Stimulated activated CD4-positive, alpha-beta T cell treated with anti-CD3 and anti-CD28 coated beads, Interleukin-4, amount 100 ng/mL, for 1 hour (primary cell): ENCODE measurements at places on chromosomes 4 and X.

GRCh38 chr4:102193145-102193544 lies 152.1 kb downstream of the SLC39A8 start:
- no peak for DNase-seq

DNA sequence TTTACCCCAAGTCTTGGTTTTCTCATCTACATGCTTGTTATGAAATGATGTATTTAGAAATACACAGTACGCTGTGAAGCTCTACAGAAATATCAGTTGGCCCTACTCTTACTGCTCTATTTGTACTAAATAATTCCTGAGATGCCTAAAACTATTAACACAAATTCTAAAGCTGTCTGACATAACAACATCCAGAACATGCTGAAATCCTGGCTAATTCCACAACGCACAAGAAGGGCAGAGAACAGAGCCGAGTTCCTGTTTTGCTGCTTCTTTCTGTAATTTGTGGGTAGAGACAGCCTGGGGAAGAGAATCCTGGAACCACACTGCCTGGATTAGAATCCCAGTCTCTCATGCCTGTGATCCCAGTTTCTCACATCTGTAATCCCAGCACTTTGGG lies 59.0 kb downstream of the ZNF827 start:
- DNase-seq: no peak

- no peak for DNase-seq
Observed at GRCh38 chr4:88439161-88439760, 17.7 kb upstream of the HERC5 start.

- DNase-seq: no peak
Observed at GRCh38 chr4:98822144-98822543, 106.8 kb downstream of the EIF4E start.

GRCh38 chrX:134396174-134396573 lies 63.8 kb upstream of the HPRT1 start:
- no peak for DNase-seq

DNA sequence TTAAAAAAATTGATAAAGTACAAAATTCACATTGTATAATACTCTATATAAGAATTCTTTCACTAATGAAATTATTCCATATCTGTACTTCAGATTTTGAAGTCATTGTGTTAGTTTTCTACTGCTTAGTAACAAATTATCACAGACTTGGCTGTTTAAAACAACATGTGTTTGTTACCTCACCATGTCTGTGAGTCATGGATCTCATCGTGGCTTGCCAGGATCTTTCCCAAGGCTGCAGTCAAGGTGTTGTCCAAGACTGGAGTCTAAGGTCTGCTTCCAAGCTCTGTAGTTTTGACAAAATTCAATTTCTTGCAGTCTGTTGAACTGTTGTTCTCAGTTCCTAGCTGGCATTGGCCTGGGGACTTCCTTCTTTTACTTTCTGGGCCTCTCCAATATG lies 1286.9 kb downstream of the ADGRL3 start:
- DNase-seq: no peak

- no peak for DNase-seq
Observed at GRCh38 chrX:124240422-124240821, 92.0 kb upstream of the TEX13D start.

DNA sequence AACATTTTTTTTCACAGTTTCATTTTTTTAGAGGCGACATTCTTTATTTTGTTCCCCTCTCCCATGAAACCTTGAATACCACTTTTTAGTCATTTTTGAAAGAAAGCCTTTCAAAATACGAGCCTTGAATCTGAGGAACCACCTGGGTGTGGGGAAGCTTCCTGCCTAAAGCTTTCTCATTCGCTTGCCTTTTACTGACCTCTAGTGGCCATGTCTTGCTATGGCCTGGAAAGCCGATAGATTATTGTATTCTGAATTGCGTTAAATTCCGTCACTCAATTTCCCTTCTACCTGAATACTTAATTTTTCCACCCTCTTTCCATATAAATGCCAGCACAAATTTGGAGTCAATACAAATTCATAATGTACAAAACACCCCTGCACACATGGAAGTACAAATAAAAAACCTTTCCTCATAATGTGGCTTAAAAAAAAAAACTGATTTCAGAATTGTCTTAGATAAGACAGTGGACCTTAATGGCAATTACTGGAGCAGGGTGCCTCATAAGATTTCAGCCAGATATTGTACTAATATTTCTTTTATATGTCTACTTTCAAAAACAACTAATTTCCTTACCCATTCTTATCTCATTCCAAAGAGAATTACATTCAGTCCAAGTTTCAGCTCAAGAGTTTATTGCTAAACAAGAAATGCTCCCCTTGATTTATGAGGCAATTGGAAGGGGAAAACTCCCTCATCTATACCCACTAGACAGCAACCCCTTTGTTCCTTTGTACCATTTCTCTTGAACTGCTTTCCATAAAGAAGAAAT lies 217.9 kb downstream of the CENPC start:
- DNase-seq: peak; percentile 27

DNA sequence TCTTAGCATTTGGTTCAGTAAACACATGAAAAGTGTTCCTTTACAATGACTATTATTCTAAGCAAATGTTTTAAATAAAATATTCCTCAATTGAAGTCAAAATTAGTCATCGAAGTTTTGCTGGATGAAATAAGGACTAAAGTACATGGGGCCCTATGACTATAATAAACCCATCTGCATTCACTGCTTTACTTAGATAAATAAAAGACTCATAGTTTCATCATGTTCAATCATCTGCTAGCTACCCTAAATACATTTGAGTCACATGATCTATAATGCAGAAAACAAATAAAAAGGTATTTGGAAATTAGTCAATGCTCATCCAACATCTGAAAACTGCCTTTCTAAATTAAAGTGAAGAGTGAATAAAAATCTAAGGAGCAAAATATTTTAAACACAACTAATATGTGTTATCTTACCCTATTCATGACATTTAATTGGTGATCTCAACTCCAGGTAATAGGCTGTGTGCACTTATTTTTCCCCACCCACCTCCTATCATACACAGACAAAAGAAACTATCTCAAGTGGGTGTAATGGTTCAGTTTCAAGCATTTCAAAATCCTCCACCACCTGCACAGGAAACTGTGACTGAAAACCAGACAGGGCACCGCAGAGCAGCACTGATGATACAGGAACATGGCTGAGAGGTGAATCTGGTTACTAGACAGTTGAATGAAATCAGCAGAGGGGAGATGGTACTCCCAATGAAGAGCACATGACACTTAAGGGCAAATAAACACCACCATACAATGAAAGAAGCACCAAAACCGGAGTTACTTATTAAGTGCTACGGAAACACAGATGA lies 78.6 kb downstream of the CAMK2D start:
- peak; percentile 65 for DNase-seq

DNA sequence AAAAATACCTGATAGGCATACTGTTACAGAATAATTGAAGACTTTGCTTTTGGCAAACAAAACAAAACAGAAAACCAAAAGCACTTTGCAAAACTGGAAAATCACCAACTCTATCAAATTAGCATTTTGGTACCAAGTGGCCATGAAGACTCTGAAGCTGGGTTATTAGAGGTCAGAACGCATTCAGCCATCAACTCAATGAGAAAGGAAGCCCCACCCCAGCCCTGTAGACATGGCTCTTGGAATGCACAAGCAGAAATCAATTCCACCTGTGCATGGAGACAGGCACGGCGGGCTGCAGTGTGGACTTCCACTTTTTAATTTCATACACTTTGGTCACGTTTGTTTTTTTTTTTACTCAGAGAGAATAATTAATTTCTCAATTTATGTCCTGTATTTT lies 93.6 kb upstream of the DHX15 start:
- no peak for DNase-seq

GRCh38 chr4:101972791-101973190 lies 182.3 kb downstream of the BANK1 start:
- DNase-seq: no peak

DNA sequence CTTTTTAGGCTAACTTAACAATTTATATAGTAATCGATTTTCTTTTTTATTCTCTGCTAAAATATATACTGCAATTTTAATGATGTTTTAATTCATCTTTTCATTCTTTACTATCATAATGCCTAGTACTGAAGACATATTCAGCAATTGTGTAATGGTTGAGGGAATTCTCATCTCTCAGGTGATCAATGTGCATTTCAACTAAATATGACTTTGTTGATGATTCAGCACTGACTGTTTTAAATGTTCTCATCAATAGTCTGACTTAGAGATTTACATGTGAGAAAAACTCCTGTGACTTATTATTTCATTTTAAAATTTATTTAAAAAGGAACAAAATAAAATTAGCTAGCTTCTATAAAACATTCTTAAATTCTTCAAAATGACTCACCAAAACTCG lies 1450.3 kb downstream of the STIM2 start:
- DNase-seq: no peak

DNA sequence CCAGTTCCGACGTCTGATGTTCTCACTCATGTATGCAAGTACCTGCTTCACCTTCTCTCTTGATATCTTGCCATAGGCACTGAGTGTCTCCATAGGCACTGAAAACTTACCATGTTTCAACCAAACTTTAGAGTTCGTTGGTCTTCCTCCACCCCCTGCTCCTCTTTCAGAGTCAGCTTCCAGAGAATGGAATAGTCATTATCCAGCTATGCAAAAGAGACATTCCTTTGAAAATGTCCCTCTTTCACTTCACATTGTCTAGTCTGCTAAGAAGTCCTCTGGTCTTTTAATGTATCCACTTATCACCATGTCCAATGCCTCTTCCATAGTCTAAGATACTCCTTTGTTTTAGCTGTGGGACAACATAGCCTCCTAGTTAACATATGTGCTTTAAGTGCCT lies 566.0 kb upstream of the TENM3 start:
- DNase-seq: no peak

DNA sequence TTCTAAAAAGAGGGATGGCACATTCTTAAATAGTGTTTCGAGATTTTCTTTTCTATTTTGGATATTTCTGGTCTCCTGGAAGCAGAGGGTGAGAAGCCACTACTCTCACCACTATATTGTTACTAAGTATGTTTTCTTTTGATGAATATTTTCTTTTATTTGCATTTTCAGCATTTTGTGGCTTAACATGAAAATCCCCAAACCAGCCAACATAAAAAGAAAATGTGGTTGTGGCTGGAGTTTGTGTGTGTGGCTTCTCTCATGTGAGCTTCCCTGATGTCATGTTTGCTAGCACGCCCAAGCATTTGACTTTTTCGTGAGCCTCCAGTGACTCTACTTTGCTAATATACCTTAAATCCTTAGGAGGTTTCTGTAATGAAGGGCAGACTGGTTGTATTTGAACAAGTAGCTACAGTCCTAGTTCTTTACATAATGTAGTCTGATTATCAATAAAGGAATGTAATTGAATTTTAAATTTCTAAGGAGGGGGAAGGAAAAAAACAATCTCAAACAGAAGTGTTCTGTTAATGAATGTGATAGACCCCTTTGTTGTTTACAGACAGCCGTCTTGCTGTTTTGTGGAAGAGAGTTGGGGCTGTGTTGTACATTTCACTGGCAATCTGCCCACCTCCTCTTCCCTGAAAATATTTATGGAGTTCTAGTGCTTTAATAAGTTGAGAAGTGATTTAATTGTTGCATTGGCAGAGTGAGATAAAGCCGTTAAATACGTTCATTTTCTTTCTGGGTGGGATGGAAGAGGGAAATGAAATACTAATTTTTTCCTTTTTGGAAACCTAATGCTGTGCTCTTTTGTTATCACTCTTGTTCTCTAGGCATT lies 114.6 kb downstream of the ARHGAP10 start:
- DNase-seq: no peak

- no peak for DNase-seq
Observed at GRCh38 chr4:14138106-14138505, 510.6 kb upstream of the BOD1L1 start.

GRCh38 chr4:22090661-22091351 lies 142.2 kb upstream of the KCNIP4 start:
- DNase-seq: no peak

DNA sequence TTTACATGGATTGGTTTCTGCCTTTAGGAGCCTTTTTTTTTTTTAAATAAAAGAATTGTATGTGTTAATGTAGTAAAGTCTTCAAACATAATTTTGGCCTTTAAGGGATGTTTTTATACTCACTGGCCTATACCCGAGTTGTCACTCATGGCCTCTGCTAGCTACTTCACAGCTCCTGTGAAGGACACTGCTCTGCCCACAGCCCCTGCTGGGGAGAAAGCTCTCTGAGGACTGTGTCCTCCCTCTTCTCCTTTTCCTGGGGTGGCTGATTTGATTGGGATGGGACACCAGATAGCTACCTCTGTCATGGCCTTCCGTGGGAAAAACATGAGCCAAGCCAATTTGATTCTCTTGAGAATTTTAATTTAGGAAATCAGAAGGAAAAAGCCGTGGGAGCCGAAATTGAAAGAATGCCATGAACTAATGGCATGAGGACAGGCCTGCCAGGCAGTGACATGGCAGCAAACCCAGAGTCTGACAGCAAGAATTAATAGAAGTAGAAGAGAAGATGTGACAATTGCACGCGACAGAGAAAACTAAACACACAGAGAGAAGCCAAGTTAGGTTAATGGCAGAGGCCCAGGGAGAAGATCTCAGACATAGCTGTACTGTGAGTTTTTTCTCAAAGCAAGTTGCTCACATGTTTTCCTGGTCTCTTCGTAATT lies 81.4 kb downstream of the ARHGAP10 start:
- no peak for DNase-seq

- DNase-seq: no peak
Observed at GRCh38 chr4:118814058-118814457, 21.9 kb downstream of the SEC24D start.

DNA sequence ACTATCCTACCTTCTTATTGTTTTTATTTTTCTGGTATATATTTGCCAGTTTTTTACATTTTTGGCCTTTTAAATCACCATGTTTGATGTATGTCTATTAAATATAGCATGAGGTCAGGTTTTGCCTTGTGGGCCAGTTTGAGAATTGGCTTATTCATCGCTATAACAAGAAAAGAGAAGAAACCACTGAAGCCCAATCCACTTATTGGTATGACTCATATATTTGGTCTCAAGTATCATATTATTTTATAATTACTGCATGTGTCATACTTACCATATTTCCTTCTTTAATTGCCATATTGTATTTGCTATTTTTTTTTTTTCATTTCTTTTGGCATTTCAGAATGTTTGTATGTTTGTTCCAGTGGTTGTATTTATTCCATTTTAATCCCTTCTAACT lies 99.3 kb downstream of the IRF2 start:
- DNase-seq: no peak

GRCh38 chrX:155334486-155335336 lies at the start of gene CLIC2:
Gene CLIC2 (minus strand): TSS chrX:155334614. CDS start chrX:155334427, 187 bp downstream.
- DNase-seq: no peak

DNA sequence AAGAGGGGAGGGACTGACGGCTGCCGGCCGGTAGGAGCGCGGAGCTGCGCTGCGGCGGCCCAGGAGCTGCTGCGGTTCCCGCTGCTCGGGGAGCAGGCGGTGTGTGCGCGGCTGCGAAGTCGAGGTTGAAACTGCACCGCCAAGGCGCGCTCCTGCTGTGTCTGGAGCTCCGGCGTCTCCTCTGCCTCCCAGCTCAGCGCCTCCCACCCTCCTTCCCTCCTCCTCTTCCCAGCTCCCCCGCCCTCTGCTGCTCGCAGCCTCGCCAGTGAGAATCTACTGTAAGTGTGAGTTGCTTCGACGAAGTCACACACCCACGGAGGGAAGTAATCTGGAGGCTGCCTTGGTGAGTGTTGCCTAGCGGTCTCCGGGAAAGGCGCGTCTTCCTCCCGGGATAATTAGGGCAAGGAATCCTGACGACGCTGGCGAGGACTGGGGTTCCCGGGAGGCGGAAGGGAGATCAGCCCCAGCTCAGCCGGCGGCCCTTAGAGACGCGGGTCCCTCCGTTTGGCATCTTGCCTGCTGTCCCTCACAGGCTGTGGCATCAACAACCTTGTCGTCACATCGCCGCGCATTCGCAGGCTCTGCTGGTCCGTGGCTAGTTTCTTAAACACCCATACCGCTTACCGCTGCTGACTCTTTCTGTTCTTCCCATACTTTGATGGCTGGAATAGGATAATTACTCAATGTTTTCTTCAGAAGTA lies at the start of gene EPHA5:
TSS of gene EPHA5 (minus strand) at position 159 of the 701 bp plus-strand sequence. CDS start 747 bp downstream, outside the sequence.
- DNase-seq: no peak
